ENCODE measurements at places on chromosomes 12 and 14.

- no peak for DNase-seq
Observed at GRCh38 chr14:80781972-80782367, 159.6 kb downstream of the CEP128 start.

- no peak for DNase-seq
Observed at GRCh38 chr14:93281937-93282336, 50.9 kb downstream of the BTBD7 start.

DNA sequence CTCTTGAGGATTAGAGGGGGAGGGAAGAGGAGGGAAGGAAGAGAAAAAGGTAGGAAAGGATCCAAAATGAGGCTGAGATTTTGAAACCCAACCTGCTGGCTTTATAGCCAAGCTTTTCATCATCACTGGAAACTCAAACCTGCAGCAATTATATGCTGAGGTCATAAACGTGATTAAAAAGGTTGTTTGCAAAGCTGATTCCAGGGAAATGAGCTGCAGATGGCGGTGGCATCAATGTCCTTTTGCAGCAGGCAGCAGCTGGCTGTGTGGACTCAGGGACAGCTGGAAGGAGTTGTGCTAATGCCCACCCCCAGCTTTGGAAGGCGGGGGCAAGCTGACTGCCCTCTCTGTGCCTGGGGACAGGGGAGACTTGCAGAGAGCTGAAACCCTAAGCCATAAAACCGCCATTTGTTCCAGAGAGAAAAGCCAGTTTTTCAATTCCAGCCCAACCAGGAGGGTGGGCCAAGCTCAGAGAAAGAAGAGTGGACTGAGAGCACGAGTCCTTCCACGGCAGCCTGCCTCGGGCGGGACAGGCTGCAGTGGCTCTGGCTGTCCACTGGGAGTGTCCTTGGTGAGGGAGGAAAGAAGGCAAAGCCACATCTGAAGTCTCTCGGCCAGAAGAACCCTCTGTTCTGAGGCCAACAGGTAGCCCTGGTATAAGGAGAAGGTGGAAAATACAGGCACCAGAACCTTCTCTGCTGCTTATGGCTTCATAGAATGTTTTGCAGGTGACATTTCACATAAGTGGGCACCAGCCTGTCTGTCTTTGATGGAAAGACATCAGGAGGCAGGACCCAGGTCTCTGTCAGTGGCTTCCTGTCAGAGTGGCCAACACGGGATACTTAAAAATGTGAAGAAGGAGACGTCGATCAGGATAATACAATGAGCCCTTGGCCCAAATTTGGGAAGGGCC is 90.7 kb downstream of the SINHCAF start:
- no peak for DNase-seq

GRCh38 chr12:122825773-122826724 is 9.2 kb upstream of the HIP1R start:
- no peak for DNase-seq

GRCh38 chr12:32688786-32689185 is 9.7 kb downstream of the DNM1L start:
- no peak for DNase-seq

DNA sequence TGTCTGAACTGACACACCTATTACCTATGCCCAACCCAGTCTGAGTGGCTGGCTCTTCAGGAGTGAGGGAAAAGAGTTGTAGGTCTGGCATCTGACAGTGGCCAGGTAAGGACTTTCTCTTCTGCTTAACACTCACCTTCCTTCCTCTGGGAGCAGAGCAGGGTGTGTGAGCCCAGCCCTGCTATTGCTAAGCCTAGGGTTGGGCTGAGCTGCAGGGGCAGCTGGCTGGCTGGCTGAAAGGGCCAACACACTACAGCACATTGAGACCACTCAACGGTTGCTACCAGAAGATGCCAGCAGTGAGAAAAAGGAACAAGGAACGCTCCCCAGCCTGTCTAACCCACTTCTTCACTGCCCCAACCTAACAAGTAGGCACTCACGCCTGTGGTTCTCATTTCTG is 201.2 kb downstream of the DPF3 start:
- peak; percentile 52 for DNase-seq

- DNase-seq = no peak
Observed at GRCh38 chr12:24928131-24928530, 20.8 kb downstream of the BCAT1 start.

DNA sequence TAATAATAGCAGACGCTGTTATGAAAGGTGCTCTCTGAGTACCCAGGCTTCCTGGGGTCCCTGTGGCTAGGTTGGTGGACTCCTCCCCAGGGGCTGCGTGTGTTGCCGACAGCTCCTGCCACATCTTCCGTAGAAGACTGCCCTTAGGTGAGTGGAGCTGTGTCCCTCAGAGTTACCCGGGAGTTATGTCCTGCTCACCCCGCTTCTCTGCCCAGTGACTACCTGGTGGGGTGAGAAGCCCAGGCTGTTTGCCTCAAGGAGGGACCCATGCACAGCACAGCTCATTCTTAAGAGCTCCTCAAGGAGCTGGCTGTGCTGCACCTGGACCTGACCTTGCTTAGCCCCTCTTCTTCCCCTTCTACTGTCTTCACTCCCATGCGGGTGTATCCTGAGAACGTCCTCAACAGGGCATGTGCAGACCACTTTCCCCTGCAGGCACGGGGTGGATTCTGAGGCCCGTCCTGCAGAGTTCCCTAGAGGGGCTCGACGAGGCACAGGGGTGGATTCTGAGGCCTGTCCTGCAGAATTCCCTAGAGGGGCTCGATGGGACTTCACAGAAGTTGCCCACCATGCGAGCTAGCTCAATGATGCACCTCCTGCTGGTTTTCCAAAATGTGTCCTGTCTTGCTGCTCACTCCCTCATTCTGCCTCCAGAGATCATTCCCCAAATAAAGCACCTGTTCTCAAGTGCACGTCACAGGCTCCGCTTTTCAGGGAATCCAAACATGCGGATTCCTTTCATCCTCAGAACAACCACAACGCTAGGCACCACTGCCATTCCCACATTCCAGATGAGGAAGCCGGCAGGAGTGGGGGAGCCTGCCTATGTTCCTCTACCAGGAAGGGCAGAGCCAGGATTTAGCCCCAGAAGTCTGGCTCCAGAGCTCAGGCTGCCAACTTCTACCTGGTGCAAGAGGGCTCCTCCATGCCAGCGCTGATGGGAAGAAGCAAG is 231.9 kb downstream of the GLT1D1 start:
- no peak for DNase-seq

DNA sequence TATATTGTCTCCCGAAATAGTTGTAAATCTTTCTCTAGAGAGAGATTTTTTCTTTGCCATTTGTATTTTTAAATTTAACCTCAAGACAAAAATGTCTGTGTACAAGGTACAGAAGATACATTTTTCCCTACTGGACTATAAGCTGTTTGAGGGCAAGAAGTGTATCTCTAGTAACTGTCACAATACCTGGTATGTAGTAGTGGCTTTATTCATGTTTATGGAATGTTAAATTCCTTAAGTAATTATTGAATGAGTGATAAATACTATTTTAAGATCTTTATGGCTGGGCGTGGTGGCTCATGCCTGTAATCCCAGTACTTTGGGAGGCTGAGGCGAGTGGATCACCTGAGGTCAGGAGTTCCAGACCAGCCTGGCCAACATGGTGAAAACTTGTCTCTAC is 24.4 kb upstream of the CDK17 start:
- DNase-seq = no peak

- no peak for DNase-seq
Observed at GRCh38 chr12:42691991-42692557, 102.5 kb upstream of the PRICKLE1 start.

GRCh38 chr14:103367995-103368394 is 17.2 kb upstream of the MARK3 start:
- no peak for DNase-seq

DNA sequence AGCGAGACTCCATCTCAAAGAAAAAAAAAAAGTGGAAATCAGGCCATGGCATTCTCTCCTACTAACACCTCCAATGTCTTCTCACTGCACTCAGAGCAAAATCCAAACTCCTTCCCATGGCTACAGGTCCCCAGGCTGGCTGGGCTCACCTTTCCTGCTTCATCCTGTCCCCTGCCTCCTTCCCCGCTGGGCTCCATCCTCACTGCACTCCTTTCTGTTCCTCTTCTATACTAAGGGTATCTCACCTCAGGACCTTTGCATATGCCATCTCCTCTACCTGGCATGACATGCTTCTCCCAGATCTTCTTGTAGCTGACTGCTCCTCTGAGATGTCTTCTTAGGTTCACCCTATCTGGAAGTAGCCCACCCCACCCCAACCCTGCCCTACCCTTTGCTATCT is 111.1 kb downstream of the DPF3 start:
- no peak for DNase-seq

DNA sequence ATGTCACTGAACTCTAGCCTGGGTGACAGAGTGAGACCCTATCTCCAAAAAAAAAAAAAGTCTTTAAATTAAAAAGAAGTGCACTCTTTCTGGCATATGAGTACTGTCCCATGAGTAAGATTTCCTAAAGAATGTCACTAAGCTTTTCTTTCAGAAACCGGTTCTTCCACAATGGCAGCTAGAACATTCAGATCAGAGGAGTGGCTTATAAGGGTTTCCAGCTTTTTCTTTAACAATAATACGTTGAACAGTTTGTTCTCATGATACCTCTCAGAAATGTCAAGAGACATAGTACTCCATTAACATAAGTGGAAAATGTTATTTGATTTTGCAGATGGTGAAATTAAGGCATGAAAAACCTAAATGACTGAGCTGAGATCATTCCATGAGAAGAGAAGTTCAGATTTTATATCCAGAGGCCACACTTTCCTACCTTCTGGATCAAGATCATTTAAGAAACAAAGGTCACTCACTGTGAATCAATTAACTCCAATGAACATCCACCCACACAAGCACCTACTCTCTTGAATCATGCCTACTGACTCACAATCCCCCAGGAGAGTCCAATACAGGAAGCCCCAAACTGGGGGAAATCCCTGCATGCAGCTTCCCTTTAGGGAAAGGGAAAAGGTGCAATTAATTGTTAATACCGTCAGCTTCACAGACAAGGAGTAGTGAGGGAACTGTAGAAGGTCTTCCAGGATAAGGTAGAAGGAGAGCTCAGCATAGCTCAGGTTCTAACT is 86.9 kb downstream of the SPTSSA start:
- DNase-seq = peak; percentile 64

DNA sequence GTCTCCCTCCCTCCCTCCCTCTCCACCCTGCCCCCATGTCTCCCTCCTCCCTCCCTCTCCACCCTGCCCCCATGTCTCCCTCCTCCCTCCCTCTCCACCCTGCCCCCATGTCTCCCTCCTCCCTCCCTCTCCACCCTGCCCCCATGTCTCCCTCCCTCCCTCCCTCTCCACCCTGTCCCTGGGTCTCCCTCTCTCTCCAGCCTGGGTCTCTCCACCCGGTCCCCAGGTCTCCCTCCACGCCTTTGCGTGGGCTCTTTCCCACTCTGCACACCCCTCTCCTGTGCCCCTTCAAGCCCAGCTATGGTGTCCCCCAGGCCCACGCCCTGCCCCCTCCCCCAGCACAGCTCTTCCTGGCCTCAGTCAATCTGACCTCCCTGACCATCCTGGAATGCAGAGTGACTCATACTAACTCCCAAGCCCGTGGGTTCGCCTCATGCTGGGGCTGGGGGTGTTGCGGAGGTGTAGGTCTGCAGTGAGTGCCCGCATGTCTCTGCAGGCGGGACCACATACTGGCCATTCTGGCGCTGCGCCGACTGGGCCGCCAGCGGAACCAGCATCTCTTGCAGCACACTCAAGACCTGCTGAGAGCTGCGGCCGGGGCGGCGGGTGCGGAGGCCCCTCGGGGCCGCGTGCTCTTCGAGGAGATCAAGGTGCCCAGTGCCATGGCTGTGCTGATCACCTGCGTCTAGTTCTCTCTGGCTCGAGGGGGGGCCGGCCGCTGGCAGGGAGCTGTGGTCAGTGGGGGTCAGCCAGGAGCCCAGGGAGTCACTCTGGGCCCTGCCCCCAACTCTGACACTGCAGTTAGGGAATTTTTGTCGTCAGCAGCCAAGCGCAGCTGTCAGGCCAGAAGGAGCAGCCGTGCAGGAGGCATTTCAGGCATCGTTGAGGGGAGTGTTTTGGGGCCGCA is 13.5 kb upstream of the TNFAIP2 start:
- no peak for DNase-seq

GRCh38 chr12:131896811-131897270 is 2.4 kb downstream of the ULK1 start:
- no peak for DNase-seq

DNA sequence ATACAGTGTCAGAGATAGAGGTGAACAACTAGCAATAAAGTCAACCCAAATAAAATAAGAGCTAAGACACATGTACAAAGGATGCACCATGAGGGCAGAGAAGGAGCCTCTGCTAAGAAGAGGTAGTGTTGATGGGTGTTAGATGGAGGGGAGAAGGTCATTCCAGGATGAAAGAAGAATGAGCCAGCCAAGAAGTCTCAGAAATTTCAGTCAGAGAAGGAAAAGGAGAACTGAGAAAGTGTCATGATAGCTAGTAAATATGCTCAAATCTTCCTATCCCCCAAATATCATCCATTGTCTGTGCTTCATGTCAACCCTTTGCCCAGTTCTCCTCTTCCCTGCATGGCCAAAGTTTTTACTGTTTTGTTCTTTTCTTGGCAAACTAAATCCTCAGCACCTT is 225.2 kb upstream of the BTG1 start:
- no peak for DNase-seq

- no peak for DNase-seq
Observed at GRCh38 chr14:53316504-53316903, 163.4 kb upstream of the DDHD1 start.

GRCh38 chr14:67571275-67571990 is 28.6 kb downstream of the PIGH start:
- DNase-seq = no peak

DNA sequence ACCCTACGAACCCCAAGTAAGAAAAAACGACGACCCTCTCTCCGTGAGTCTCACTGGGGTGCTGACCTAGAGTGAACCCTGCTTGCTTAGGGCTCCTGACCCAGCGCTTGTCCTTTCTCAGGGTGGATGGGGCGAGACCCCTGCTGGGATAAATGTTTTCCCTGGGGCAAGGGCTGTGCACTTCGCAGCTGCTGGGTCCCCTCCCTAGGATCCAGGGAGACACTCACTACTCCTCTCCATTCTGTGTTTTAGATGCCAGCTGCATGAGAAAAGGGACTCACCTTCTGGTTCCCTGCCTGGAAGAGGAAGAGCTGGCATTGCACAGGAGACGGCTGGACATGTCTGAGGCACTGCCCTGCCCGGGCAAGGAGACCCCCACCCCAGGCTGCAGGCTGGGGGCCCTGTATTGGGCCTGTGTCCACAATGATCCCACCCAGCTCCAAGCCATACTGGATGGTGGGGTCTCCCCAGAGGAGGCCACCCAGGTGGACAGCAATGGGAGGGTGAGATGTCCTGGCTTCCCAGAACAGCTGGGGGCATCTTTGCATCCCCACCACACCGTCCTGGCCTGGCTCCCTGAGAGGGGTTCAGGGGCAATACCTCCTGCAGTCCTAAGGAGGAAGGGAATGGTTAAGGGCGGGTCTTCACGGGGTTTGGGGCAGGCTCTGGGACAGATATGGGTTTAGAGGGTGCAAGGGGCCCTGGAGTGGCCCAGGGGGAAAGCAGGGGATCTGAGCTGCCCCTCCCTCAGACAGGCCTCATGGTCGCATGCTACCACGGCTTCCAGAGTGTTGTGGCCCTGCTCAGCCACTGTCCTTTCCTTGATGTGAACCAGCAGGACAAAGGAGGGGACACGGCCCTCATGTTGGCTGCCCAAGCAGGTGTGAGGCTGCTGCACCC is 663 bp downstream of the ANKRD33 start:
- DNase-seq = no peak

GRCh38 chr12:95277139-95277538 is 59.5 kb downstream of the VEZT start:
- DNase-seq = peak; percentile 17
